Mammary microvascular endothelial cell (primary cell): ENCODE measurements at places on chromosomes 4 and X. TPM values are rescaled to one million over a fixed set of nuclear protein-coding genes. Genes with fewer than 3 reads are reported as not detected.

The MAGEA4 gene
- not detected in 2 replicates for total RNA-seq

The TCP11X1 gene
- total RNA-seq: not detected in 2 replicates

The TEX13B gene
- not detected in 2 replicates for total RNA-seq

The BGN gene
- 6.0 and 7.2 TPM in 2 replicates for total RNA-seq

The RAB40A gene
- total RNA-seq: not detected in 2 replicates

The BMPR1B gene
- total RNA-seq: not detected in 2 replicates

The PHOX2B gene
- total RNA-seq: not detected in 2 replicates

The AFF2 gene
- 0.13 TPM in 1 of 2 replicates, not detected in the other for total RNA-seq

The TEX13D gene
- not detected in 2 replicates for total RNA-seq

The FAM9C gene
- not detected in 2 replicates for total RNA-seq

The DMRTC1B gene
- total RNA-seq: not detected in 2 replicates

The C1GALT1C1 gene
- 67.7 and 80.9 TPM in 2 replicates for total RNA-seq

The CTAG2 gene
- not detected in 2 replicates for total RNA-seq

The ENPEP gene
- total RNA-seq: under 0.01 TPM in 1 of 2 replicates, not detected in the other

The SEPSECS gene
- 4.0 and 4.1 TPM in 2 replicates for total RNA-seq
